Dermis lymphatic vessel endothelial cell (primary cell): ENCODE measurements at places on chromosomes 2 and 18. TPM values are rescaled to one million over a fixed set of nuclear protein-coding genes. Genes with fewer than 3 reads are reported as not detected.

ERMN gene
- total RNA-seq = not detected in 2 replicates

C2orf49 gene
- total RNA-seq = 13.3 and 20.1 TPM in 2 replicates

REG1B gene
- total RNA-seq = not detected in 2 replicates

ZNF142 gene
- total RNA-seq = 4.9 and 6.0 TPM in 2 replicates

FHL2 gene
- 15.0 and 19.1 TPM in 2 replicates for total RNA-seq

LOXHD1 gene
- 0.11 and 0.26 TPM in 2 replicates for total RNA-seq

RGPD8 gene
- 2.9 and 10.4 TPM in 2 replicates for total RNA-seq

ATP6V1C2 gene
- total RNA-seq = under 0.01 TPM in 2 replicates

GPR55 gene
- total RNA-seq = not detected in 2 replicates

DOK6 gene
- total RNA-seq = 0.11 and 1.1 TPM in 2 replicates

SRBD1 gene
- 26.1 and 26.2 TPM in 2 replicates for total RNA-seq

PLGLB2 gene
- 0.65 and 1.8 TPM in 2 replicates for total RNA-seq

UGT1A1 gene
- total RNA-seq = not detected in 2 replicates

HAUS1 gene
- 35.5 and 52.1 TPM in 2 replicates for total RNA-seq

PID1 gene
- total RNA-seq = 0.11 and 0.17 TPM in 2 replicates

DPP4 gene
- total RNA-seq = 94.7 and 212 TPM in 2 replicates

TRIB2 gene
- 63.1 and 83.0 TPM in 2 replicates for total RNA-seq

FAM124B gene
- total RNA-seq = 5.6 and 13.3 TPM in 2 replicates

CYP27A1 gene
- 8.3 and 12.7 TPM in 2 replicates for total RNA-seq

MFF gene
- 39.9 and 49.1 TPM in 2 replicates for total RNA-seq

PFN4 gene
- total RNA-seq = 0.17 and 0.76 TPM in 2 replicates

PLGLB1 gene
- total RNA-seq = 0.11 and 1.7 TPM in 2 replicates

IL1B gene
- not detected in 2 replicates for total RNA-seq

LBX2 gene
- total RNA-seq = 0.09 and 0.11 TPM in 2 replicates

GALNT13 gene
- under 0.01 and 0.60 TPM in 2 replicates for total RNA-seq

CD8B gene
- not detected in 2 replicates for total RNA-seq

TDRD15 gene
- not detected in 2 replicates for total RNA-seq

MLPH gene
- 0.52 and 3.3 TPM in 2 replicates for total RNA-seq
